CD4-positive, CD25-positive, alpha-beta regulatory T cell (primary cell): ENCODE measurements at places on chromosomes 11 and 22.

DNA sequence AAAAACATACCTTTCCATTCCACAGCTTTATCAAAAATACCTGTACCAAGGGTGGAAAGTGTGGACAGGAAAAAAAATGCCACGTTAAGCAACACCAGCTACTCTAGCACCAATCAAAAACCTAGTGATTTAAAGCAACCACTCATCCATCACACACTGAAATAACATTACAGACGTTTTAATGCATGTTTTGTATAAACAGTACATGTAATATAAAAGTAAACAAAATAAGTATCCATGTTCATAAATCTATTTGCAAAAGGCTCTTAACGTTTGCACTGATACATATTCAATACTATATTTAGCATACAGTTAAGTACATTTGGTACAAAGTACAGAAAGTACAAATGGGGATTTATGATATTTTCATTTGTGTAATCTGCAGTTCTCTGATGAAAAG lies 38.7 kb downstream of the CHKA start:
- no peaks in the 10 kb centered on the region for H3K4me1 ChIP-seq
- H3K27me3 ChIP-seq, result no peaks in the 10 kb centered on the region
- no peak for DNase-seq
- no peak overlapping the region for H3K27ac ChIP-seq
- H3K4me3 ChIP-seq, result no peak overlapping the region
- no peaks in the 10 kb centered on the region for H3K36me3 ChIP-seq

DNA sequence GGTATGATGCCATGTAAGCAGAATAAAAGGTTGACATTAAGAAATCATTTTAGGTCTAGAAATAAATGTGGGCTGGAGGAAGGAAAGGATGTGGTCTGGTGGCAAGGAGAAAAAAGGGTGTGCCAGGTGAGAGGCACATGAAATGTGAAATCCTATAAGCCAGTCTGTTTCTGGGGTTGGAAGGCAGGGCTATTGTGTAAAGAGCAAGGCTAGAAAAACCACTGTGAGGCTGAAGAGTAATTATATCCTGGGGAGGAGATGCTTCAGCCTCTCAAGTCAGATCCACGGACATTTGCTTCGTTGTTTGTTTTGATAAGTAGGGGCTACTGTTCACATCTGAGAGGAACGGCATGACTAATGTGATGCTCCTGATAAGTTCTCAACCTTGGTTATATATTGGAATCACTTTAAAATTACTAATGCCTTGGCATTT lies 77.5 kb upstream of the CTSC start:
- H3K4me1 ChIP-seq, result peaks cover 23% of the 10 kb centered on the region
- H3K36me3 ChIP-seq, result no peaks in the 10 kb centered on the region
- no peaks in the 10 kb centered on the region for H3K27me3 ChIP-seq
- peak overlapping the region; percentile 79 for H3K4me3 ChIP-seq
- no peak overlapping the region for H3K27ac ChIP-seq
- DNase-seq, result no peak

- no peak overlapping the region for H3K4me3 ChIP-seq
- H3K4me1 ChIP-seq, result no peaks in the 10 kb centered on the region
- H3K27me3 ChIP-seq, result no peaks in the 10 kb centered on the region
- DNase-seq, result no peak
These were observed 51.8 kb downstream of the MICAL3 start for GRCh38 chr22:17972385-17973191.

DNA sequence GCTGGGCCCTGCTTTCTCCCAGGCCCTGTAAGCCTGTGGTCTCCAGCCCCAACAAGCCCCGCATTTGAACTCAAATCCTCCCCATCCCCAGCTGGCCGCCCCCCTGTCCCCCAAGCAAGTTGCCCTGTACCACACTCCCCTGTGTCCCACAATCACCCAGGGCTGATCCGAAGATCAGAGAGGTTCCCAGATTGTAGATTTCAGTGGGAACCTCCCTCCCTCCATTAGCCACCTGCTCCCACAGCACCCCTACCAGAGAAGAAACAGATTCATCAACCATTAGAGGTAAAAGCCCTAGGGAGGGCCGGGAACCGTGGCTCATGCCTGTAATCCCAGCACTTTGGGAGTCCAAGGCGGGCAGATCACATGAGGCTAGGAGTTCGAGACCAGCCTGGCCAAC lies 107.5 kb downstream of the FEZ1 start:
- no peak for DNase-seq
- no peaks in the 10 kb centered on the region for H3K4me1 ChIP-seq
- H3K27ac ChIP-seq, result no peak overlapping the region
- no peaks in the 10 kb centered on the region for H3K27me3 ChIP-seq
- H3K36me3 ChIP-seq, result no peaks in the 10 kb centered on the region

DNA sequence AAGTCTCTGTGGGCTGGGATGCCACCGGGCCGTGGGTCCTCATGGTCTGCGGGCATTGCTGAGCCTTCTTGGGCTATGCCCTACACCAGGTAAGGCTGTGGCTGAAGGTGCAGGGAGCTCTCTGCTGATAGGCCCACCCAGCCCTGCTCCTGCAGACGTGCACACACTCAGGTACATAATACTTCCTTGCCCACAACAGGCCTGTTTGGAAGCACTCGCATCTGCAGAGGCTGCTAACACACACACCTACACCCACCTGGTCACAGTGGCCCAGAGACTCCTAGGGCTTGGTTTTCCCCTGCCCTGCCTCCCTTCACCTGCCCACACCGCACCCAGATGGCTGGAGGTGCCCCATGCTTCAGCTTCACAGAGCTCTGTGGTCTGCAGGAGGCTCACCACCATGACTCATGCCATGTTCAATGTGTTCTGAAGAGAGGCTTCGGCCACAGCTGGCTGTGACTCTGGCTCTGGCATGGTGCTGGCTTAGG lies 72.8 kb upstream of the KCNQ1OT1 start:
- no peak for DNase-seq
- no peaks in the 10 kb centered on the region for H3K27me3 ChIP-seq
- H3K27ac ChIP-seq, result no peak overlapping the region
- no peaks in the 10 kb centered on the region for H3K36me3 ChIP-seq
- no peak overlapping the region for H3K4me3 ChIP-seq

DNA sequence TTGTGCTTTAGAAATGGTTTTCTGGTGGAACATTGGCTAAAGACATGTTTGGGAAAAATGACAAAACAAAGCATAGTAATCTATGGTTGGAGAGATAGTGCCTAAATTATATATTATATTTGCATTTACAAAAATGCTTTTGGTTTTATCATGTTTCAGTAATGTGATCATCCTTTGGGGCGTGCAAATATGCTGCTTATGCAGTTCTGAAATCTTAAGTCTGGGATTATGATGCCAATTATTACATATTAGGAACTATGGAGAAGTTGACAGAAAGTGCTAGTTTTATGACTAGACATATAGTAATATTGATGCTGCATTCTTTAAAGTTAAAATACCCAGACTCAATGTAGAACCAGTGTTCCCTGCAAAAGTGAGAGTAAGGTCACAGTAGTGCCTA lies 655.0 kb downstream of the METTL15 start:
- H3K4me3 ChIP-seq, result no peak overlapping the region
- no peaks in the 10 kb centered on the region for H3K4me1 ChIP-seq
- no peaks in the 10 kb centered on the region for H3K27me3 ChIP-seq
- DNase-seq, result no peak
- no peak overlapping the region for H3K27ac ChIP-seq
- H3K36me3 ChIP-seq, result no peaks in the 10 kb centered on the region

DNA sequence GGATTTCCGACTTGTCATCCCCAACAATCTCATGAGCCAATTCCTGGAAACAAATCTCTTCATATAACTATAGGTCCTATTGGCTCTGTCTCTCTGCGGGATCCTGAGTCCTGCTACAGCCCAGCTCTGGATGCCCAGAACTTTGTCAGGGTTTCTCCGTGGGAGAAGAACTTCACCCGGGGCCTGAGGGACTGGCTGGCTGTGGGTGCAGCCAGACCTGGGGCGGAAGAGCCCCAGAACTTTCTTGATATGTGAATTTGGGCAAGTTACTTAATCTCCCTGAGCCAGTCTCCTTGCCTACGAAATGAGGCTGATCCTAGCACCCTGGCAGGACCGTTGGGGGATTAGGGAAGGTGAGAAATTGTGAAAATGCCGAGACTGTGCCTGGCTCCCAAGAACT lies 6.6 kb upstream of the TRIM29 start:
- H3K4me1 ChIP-seq, result no peaks in the 10 kb centered on the region
- DNase-seq, result no peak
- no peak overlapping the region for H3K27ac ChIP-seq
- H3K36me3 ChIP-seq, result no peaks in the 10 kb centered on the region
- H3K27me3 ChIP-seq, result no peaks in the 10 kb centered on the region

DNA sequence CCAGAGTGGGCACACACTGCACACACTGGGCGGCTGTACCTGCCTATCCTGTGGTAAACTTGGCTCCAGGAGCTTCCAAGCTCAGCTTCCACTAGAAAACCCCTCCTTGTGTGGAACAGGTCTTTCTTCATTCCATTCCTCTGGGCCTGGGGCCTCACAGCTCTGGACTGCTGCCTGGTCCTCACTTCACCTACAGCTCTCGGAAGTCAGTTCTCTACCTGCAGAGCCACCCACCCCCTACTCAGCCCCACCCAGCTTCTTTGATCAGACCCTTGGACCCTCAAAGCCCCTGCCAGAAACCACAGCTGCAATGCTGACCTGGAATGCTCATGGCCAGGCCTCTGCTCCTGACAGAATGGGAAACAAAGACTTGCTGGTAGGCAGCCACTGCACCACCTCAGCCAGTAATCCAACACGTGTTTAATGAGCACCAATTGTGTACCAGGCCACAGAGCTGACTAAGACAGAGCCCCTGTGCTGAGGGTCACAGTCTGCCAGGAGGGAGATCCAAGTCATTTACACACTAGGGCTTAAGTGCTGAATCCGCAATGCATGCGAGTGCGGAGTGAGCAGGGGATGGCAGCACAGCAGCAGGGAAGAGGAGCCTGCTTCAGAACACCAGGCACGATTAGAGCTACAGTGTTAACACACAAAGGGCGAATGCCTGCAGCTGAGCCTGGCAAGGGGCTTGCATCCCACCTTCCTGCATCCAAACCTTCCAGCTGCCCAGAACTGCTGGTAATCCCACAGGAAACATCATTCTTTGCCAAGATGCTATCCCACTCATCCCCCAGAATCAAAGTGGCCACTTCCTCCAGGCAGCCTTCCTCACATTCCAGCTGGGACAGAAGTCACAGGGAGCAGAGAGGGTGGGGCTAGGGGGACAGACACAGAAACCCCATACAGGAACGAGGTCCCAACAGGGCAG lies 4.6 kb downstream of the GNB1L start:
- H3K36me3 ChIP-seq, result peaks cover 20% of the 10 kb centered on the region
- DNase-seq, result no peak
- no peak overlapping the region for H3K4me3 ChIP-seq
- no peak overlapping the region for H3K27ac ChIP-seq
- no peaks in the 10 kb centered on the region for H3K27me3 ChIP-seq
- H3K4me1 ChIP-seq, result peaks cover 41% of the 10 kb centered on the region

DNA sequence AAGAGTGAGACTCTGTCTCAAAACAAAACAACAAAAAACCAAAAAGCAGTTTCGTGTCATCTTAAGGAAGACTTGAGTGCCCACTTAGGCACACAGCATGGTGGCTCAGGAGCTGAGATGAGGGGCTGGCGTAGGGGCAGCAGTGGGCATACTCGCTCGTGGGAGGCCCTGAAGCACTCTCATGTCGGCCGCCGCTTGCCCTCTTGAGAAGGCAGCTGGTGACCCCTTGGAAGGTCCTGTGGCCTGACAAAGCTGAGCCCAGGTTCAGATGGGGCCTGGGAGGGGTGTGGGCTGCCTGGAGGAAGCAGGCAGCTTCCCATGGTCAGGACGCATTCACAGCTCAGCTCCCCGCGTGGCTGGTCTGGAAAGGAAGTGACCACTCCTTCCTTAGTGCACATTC lies 15.0 kb downstream of the MUC5B start:
- no peaks in the 10 kb centered on the region for H3K27me3 ChIP-seq
- no peaks in the 10 kb centered on the region for H3K36me3 ChIP-seq
- no peak for DNase-seq
- H3K4me1 ChIP-seq, result no peaks in the 10 kb centered on the region
- H3K4me3 ChIP-seq, result no peak overlapping the region

DNA sequence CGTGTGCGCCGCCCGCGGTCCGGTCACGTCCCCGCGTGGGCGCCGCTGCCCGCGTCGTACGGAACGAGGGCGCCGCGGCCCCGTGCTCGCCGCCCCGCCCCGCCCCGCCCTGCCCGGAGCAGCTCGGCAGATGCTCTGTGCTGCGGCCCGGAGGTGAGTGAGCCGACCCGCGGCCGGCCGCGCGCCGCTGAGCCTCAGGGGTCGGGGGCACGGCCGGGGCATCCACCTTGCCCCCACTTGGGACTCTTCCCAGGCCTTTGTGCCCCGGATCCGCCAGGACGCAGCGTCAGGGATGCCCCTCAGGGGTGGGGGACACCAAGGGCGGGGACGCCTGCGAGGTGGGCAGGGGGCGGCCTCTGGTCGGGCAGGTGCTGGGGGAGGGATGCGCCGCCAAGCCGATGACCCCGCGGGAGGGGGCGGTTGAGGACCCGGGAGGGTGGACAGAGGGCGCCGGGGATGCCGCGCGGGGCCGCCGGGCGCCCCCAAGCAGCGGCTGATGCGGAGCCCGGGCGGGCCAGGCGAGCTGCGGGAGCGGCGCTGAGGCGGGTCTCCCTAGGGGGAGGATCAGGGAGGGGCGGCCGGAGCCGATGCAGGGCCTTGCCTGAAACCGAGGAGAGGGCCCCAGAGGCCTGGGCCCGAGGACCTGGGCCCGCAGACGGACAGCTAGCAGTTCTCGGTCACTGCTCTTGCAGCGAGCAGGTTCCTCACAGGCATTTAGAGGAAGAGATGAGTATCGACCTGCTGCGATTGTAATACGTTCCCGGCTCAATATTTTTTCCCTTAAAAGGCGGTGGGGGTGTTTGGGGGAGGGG lies at the start of gene GNAZ:
Gene GNAZ (plus strand): TSS at position 102 of the 812 bp plus-strand sequence. CDS start 25,177 bp downstream, outside the sequence.
- peaks cover 17% of the 10 kb centered on the region for H3K4me1 ChIP-seq
- no peak for DNase-seq
- no peaks in the 10 kb centered on the region for H3K27me3 ChIP-seq
- peak within 1 kb of the TSS; percentile 19 for H3K4me3 ChIP-seq
- H3K36me3 ChIP-seq, result no peaks in the 10 kb centered on the region

DNA sequence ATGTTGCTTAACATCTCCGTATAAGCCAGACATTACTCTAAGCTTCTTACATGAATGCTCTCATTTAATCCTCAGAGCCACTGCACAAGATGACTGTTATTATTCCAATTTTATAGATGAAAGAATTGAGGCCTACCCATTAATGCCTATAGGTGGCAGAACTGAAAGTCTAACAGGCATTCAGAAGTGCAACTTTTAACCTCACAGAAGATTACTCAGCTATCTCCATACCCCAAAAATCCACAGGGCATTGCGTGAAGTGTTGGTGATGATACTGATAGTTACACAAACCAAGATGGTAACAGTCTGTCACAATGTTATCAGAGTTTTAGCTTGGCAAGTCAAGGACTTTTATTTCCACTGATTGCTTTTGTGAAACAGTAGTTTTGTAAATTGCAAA lies 130.5 kb downstream of the ARHGAP42 start:
- DNase-seq, result no peak
- H3K27me3 ChIP-seq, result no peaks in the 10 kb centered on the region
- H3K36me3 ChIP-seq, result no peaks in the 10 kb centered on the region
- no peaks in the 10 kb centered on the region for H3K4me1 ChIP-seq
- H3K4me3 ChIP-seq, result no peak overlapping the region

GRCh38 chr22:41699264-41700107 lies at the start of gene MEI1:
TSS of gene MEI1 (plus strand) at chr22:41699503. CDS start at chr22:41699539, 36 bp downstream.
- DNase-seq, result peak; percentile 86
- no peak within 1 kb of the TSS for H3K27ac ChIP-seq
- H3K27me3 ChIP-seq, result no peaks in the 10 kb centered on the region
- H3K36me3 ChIP-seq, result no peaks in the 10 kb centered on the region

GRCh38 chr11:84012171-84012826 lies 726.1 kb upstream of the CCDC90B start:
- H3K4me1 ChIP-seq, result no peaks in the 10 kb centered on the region
- no peak overlapping the region for H3K4me3 ChIP-seq
- DNase-seq, result no peak
- H3K36me3 ChIP-seq, result no peaks in the 10 kb centered on the region
